ENCODE measurements at places on chromosomes 6 and 20. TPM values are rescaled to one million over a fixed set of nuclear protein-coding genes. Genes with fewer than 3 reads are reported as not detected.
A peak's percentile ranks its signal among the peaks of the same experiment; 100 is the strongest.

Gene VWA7
- 3.2 TPM for polyA plus RNA-seq

Gene ZNF831
- polyA plus RNA-seq, result 0.05 TPM

Gene RGL2
- polyA plus RNA-seq, result 40.6 TPM

Gene HUS1B
- not detected for polyA plus RNA-seq

Gene CD24
- 1.2 TPM for polyA plus RNA-seq

Gene HLA-DMB
- polyA plus RNA-seq, result 6.0 TPM

Gene CTCFL
- polyA plus RNA-seq, result not detected

Gene VGLL2
- 1.8 TPM for polyA plus RNA-seq

Gene COL9A3
- 13.0 TPM for polyA plus RNA-seq

Gene KHDRBS2
- not detected for polyA plus RNA-seq

DNA sequence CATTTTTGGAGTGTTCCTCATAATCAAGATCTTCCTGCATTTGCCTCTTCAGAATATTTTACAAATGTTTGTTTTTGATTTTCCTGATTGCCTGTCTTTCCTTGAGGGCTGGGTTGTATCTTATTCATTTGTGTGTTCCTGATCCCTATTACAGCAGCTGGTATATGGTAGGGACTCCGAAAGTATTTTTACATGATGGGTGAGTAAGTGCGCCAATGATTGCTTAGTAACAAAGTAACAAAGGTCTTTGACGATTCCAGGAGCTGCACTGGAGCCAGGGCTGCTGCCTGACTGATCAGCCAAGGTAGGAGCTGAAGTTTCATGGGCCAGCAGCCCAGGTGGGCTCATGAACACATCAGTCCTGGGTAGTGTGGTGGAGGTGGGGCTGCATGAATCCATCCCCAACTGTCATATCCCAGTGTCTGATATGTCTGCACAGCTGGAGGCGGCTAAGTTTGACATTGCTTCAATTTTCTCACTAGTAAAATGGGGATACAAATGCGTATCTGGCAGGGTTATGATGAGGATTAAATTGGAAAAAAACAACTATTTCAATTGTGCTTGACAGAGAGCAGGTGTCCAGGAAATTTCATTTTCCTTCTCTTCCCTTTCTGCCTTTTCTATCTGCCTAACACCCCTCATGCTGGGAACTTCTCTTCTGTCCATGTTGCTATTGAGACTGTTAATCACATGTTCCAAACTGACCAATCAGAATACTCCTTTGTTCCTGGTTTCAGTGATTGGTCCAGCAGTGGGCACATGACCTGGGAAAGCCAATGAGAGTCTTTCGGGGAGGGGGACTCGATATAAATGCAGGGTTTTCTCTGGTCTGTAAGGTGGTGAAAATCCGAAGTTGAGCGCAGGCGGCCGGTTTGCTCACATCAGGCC lies 90.7 kb downstream of the CDH26 start:
- DNase-seq, result no peak

DNA sequence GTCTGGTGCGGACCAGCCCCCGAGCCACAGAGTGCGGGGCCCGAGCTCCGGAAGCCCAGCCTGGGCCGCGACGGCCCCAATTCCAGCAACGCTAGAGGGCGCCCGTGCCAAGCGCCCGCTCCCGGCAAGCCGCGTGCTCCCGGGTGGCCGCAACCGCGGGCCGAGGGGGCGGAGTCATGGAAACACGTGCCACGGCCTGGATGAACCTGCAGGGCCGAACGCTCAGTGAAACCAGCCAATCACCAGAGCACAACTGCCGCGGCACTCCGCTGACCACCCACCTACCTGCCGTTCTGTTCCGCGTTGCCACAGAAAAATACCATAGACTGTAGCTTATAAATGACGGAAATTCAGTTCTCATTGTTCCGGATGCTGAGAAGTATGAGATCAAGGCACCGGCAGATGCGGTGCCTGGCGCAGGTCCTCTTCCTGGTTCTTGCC lies 85.7 kb upstream of the FOXC1 start:
- DNase-seq, result peak; percentile 89

DNA sequence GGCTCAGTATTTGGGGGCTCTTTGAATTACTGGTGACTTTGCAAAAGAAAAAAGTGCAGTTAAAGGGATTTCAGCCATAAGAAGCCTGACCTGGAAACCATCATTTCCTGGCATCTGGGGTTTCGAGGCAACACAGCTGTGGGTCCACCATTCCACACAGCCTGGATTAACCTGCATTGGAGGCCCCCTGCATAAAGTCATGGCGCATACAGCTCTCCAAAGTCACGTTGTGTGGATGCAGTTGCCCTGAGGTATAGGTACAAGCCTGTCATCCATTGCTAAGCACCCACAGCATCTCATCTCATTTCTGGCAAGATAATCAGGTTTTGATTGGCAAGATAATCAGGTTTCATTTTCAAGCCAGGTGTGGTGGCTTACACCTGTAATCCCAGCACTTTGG lies 54.5 kb upstream of the TAGAP start:
- DNase-seq, result no peak

GRCh38 chr20:12090920-12091319 lies 173.2 kb downstream of the BTBD3 start:
- DNase-seq, result no peak

GRCh38 chr6:63305277-63305676 lies 14.5 kb downstream of the LGSN start:
- DNase-seq, result no peak

- no peak for DNase-seq
These were observed 21.1 kb downstream of the ABHD12 start for GRCh38 chr20:25369529-25369928.

DNA sequence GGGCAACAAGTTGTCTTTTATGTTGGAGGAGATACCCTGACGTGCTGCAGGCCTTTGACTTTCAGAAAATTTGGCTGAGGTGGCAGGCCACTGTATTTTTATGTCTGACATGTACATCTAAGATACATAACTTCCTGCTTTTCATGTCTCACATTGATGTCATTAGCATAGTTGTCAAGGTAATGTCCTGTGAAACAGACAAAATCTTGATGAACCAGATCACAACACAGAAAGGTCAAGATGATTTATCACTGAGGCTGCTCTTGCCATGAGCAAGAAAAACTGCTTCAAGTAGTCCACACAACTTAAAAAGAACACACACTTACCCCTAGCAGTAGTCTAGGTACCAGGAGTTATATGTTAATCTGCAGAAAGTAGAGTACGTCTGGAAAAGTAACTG lies 50.2 kb upstream of the GNRH2 start:
- no peak for DNase-seq

- DNase-seq, result no peak
These were observed 24.4 kb upstream of the SLC17A3 start for GRCh38 chr6:25898289-25898977.

DNA sequence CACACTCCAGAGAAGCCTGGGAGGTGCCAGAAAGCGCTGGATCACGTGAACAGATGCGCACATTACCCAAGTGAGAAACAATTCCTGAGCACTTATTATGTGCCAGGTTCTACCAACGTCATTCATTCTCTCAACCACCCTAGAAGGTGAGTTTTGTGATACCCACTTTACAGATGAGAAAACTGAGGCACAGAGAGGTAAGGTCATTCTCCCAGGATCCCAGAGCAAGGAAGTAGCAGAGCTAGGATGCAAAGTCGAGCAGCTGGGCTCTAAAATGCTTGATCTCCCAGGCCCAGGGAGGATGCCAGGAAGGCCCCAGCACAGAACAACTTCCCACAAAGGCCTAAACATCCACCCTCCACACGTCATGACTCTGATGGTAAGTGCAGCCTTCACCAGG lies 85.6 kb downstream of the PREX1 start:
- DNase-seq, result no peak

DNA sequence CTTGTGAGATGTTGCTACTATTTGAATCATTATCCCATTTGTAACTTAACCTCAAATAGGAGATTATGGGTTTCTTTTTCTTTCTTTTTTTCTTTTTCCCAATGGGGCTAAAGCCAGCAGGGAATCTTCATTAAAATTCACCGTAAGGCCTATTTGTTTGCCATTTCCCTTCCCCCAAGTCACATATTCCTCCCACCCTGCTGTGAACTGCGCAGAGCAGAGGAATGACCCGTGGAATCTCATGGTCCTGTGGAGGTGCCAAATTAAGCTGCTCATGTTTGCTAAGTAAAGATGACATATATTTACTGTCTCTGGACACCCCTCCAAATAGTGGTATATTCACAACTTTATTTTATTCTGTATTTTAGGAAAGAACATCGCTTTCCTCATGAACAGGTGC lies 699.3 kb downstream of the RNF144B start:
- no peak for DNase-seq

- DNase-seq, result no peak
These were observed 177.2 kb upstream of the DTNBP1 start for GRCh38 chr6:15839969-15840541.

GRCh38 chr20:11111191-11111590 lies 437.4 kb upstream of the JAG1 start:
- DNase-seq, result no peak

DNA sequence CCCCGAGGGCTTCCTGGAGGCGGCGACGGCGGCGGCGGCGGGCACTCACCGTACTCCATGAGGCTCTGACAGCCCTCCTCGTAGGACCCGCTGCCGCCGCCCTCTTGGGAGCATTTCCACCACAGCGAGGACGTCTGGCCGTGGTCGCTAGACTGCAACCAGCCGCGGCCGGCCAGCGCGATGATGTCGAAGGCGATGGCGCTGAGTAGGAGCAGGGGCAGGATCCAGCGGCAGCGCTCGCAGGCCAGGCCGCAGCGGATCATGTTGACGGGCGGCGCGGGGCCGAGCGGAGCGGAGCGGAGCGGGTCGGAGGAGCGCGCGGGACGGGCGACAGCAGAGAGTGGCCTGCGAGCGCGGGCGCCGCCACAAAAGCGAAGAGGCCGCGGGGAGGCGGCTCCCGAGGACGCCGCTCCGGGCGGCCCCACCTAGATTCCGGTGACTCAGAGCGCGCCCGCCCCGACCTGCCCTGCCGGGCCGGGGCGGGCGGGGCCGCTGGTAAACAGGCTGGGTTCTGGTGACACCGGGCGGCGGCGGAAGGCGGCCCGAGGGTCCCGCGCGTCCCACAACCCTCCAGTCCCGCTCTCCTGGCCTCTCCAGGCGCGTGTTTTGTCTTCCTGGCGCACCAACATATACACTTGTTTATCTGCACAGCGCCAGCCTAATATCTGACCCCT lies at the start of gene PERP:
Gene PERP (minus strand): TSS at position 342 of the 674 bp plus-strand sequence. CDS start 79 bp downstream, at position 263.
- peak; percentile 85 for DNase-seq

- DNase-seq, result no peak
These were observed 20.7 kb upstream of the HEY2 start for GRCh38 chr6:125728739-125729138.

DNA sequence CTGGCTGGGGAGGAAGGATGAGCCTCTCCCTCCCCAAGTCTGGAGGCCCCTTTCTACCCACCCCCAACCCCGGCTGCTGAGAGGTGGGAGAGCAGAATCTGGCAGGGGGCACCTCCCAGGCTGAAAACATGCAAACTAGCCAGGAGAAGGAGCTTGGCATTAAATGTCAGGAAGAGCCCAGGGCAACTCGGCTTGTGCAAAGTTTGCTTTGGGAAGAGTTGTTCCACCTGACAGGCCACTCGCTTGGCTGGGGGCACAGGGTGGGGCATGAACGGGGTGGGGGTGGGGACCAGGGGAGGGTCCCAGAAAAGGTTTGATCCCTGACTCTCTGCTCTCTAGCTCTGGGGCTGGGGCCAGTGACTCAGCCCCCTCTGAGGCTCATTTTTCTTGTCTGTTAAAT lies 3.0 kb downstream of the SPDEF start:
- DNase-seq, result no peak

GRCh38 chr20:43750774-43751166 lies 24.0 kb upstream of the GTSF1L start:
- DNase-seq, result no peak

- DNase-seq, result no peak
These were observed 216.0 kb downstream of the HIVEP2 start for GRCh38 chr6:142728910-142729481.

DNA sequence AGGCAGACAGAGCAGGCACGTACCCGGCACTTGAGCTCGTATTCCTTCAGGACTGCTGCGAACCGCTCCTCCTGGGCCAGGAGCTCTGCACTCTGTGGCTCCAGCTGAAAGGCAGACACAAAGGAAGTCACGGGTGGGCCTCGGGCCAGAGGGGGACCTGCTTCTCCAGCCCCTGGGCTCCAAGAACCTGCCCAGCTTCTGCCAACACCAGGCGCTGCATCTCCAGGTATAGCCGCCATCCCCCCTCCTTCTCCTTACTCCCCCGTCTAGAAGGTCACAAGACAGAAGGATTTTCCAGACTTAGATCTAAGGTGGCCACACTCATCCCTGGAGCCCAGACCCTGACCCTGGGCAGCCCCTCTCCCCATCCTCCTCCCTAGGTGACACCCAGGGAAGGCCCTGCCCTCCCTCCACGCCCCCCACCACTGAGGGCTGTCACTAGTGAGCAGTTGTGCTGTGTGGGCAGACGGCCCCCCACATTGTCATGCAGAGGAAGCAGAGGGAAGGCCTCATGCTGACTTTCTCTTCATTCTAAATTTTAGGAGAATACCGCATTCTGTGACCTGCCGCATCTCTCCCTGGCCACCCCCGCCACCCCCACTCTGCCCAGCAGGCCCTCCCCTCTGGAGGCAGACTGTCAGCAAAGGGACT lies 81.9 kb downstream of the GINS1 start:
- DNase-seq, result no peak

- no peak for DNase-seq
These were observed 1233.0 kb upstream of the EYS start for GRCh38 chr6:66940003-66940402.

- DNase-seq, result no peak
These were observed 46.6 kb downstream of the DUSP22 start for GRCh38 chr6:338815-339262.

GRCh38 chr6:136751522-136751956 lies 40.7 kb downstream of the MAP3K5 start:
- no peak for DNase-seq

DNA sequence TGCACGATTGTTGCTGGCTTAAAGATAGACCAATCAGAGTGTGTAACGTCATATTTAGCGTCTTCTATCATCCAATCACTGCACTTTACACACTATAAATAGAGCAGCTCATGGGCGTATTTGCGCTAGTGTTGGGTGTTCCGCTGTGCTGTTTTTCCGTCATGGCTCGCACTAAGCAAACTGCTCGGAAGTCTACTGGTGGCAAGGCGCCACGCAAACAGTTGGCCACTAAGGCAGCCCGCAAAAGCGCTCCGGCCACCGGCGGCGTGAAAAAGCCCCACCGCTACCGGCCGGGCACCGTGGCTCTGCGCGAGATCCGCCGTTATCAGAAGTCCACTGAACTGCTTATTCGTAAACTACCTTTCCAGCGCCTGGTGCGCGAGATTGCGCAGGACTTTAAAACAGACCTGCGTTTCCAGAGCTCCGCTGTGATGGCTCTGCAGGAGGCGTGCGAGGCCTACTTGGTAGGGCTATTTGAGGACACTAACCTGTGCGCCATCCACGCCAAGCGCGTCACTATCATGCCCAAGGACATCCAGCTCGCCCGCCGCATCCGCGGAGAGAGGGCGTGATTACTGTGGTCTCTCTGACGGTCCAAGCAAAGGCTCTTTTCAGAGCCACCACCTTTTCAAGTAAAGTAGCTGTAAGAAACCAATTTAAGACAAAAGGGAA lies 57.9 kb downstream of the TRIM38 start:
- peak; percentile 91 for DNase-seq

Measured in right cardiac atrium (tissue), 5 donors.